ENCODE measurements at places on chromosomes 1 and 21.

GRCh38 chr1:66323958-66324625 lies 209.9 kb upstream of the SGIP1 start:
- DNase-seq = no peak

DNA sequence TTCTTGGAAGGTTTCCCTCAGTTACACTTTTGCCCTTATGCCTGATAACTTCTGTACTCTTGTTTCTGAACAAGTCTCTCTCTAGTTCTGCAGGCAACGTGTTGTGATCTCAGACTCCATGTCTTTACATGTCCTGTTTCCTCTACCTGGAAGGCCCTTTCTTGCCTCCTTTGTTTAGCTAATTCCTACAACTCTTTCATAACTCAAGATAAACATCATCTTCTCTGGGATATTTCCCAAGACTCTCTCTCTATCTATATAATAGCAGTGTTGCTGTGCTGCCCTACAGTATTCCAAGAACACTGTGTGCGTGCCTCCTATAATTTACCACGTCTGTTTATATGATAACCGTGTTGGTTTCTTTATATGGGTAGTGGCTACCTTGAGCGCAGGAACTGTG lies 47.8 kb downstream of the CHRM3 start:
- DNase-seq = no peak

DNA sequence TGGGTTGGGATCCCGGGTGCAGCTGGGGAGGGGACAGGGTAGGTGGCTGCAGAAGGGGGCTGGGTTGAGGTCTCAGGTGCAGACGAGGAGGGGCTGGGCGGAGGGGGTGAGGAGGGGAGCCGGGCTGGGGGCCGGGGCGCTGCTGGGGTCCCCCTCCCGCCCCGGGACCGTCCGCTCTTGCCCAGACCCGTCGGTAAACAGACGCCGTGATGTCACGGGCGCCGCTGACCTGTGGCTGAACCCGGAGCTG lies 22.3 kb downstream of the DHRS3 start:
- DNase-seq = no peak

GRCh38 chr21:42233067-42233961 lies 14.4 kb downstream of the ABCG1 start:
- DNase-seq = no peak

- DNase-seq = no peak
These were observed 515.5 kb downstream of the AMY1C start for GRCh38 chr1:104265163-104265562.

GRCh38 chr1:159881622-159882526 lies 18.1 kb downstream of the CFAP45 start:
- peak; percentile 96 for DNase-seq

DNA sequence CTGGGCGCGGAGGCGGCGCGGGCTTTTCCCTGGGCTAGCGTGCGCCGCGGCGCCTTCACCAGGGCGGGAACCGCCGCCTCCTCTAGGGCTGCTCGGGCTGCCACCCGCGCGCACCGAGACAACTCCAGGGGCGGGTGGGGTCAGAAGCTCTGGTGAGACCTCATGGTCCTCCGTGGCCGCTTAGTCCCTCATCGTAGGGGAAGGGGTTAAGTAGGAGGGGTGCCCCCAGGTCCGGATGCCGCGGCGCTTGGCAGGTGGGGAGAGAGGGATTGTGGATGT lies 559 bp downstream of the SERTAD4 start:
- DNase-seq = no peak

- no peak for DNase-seq
These were observed 155.8 kb upstream of the BRINP3 start for GRCh38 chr1:190633488-190633887.

- no peak for DNase-seq
These were observed 22.7 kb upstream of the IFNGR2 start for GRCh38 chr21:33380483-33380998.

GRCh38 chr1:108077991-108078390 lies 113.0 kb upstream of the VAV3 start:
- DNase-seq = no peak

GRCh38 chr1:1120866-1121591 lies 5.1 kb upstream of the C1orf159 start:
- no peak for DNase-seq

DNA sequence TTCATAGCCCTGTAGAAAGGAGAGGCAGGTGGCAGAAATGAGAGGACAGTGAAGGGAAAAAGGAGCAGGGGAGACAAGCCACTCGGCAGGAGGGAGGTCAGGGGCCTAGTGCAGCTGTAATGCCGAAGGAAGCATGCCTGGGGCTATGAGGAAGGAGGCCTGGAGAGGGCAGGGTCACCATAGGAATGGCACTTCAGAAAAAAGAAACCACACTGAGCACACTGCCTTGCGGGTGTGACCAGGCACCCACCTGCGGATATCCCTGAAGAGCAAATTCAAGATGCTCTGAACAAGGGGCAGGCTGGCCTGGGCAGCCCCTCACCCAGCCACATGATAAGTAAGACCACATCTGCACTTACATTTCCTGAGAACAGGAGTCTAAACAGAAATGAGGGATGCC lies 104.7 kb downstream of the JAK1 start:
- no peak for DNase-seq

- no peak for DNase-seq
These were observed 30.5 kb downstream of the SOX13 start for GRCh38 chr1:204103431-204103741.

Measured in NCI-H187 treated with DMSO at 0.1 percent for 48 hours (cell line).